COR-L47 (cell line): ENCODE measurements at places on chromosomes 5 and 9.

- DNase-seq, result no peak
These were observed 31.4 kb upstream of the MSX2 start for GRCh38 chr5:174692982-174693422.

GRCh38 chr9:112332214-112332613 is 1.2 kb downstream of the PTBP3 start:
- no peak for DNase-seq

- DNase-seq, result no peak
These were observed 892.2 kb upstream of the ACO1 start for GRCh38 chr9:31492229-31492628.

DNA sequence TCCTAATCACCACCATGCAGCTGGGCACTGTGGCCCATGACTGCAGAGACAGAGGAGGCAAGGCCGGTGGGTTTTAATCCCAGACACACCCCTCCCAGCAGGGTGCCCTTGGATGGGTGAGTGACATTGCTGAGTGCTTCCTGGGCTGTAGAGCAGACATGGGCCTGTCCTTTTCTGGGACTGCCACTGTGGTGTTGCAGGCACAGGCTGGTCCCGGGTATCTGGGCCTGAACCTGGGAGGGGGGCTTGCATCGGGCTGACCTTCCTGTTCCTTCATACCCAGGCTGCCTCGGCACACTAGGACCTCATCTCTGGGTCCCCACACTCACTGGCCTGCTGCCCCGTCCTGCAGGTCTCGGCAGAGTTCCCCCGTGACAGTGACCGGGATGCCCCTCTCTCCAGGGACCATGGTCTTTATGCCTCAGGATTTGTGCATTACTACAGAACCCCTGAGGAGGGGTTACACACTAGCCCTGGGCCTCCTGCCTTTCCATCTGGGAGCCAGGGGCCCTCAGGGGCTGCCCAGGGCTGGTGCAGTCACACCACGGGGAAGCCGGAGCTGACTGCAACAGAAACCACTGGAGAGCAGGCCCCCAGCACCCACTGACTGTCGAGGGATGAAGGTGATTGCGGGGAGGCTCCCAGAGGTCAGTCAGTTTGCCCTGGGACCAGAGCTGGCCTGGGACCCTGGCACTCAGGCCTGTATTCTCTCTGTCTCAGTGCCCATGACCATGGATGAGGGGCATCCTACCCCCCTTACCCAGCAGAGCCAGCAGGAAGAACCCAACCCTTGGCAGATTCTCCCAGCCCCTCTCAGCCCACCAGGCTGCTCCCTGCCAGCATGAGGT is 8.9 kb upstream of the SLC25A48 start:
- no peak for DNase-seq

DNA sequence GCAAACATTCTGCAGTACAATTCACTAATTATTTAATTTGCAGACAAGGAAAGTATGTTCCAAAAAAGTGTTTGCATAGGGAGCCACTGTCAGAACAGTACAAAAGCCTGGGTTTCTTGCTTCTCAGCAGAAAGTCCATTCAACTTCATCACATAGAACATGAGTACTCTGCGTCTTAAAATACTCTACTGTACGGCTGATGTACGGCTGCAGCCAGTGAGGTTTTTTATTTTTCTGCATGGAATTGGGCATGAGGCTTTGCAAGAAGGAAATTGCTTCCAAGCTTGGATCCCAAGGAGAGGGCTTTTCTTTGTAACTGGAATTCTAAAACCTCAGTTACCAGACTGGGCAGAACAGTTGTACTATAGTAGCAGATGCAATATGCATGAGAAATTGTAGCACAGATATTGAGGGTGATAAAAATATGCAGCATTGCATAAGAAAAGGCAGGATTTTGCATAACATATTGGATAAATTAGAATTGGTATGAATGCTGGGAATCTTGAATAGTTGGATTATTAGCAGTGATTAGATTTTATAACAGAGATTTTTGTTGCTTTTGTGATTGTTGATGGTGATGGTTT is 178.1 kb upstream of the CDH9 start:
- no peak for DNase-seq

DNA sequence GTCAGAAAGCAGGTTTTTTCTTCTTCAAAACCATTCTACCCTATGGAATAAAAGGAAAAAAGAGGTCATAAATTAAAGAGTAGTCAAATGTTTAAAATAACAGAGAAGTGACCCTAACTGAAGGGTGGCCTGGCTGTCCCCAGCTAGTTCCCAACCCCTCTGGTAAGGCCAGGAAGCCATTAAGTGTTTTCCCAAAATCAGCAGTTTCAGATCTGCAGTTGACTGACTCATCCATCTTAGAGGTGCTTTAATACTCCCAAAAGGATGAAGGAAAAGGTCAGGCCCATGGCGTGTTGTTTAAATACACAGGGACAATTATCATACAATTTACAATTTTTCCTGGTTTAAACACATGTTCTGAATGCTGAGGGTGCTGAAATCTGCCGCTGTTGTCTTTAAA is 47.9 kb upstream of the TBC1D9B start:
- no peak for DNase-seq

- DNase-seq, result peak; percentile 84
These were observed 18.9 kb upstream of the SPTLC1 start for GRCh38 chr9:92133949-92134604.

GRCh38 chr9:18238254-18238653 is 235.7 kb upstream of the ADAMTSL1 start:
- DNase-seq, result no peak

- no peak for DNase-seq
These were observed 129.6 kb downstream of the BARX1 start for GRCh38 chr9:93825348-93826115.

- DNase-seq, result no peak
These were observed 116.1 kb downstream of the PDZD2 start for GRCh38 chr5:31754741-31755675.

GRCh38 chr5:174397206-174397605 is 327.2 kb upstream of the MSX2 start:
- peak; percentile 41 for DNase-seq

DNA sequence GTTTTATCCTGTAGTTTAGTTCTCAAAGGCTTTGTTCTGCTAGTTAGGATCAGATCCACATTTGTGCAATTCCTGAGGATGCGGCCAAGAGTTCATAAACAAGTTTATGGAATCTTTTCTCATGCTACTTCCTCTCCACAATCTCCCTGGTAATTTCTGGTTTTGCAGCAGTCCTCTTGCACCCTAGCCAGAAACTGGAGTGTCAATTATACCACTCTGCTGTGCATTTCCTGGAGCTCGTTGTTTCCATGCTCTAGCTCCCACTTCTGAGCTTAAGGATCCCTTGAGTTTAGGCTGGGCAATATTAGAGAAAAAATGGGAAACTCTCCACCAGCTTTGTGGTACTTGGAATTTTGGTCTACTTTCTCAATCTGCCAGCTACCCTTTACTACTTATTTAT is 474.7 kb downstream of the DIRAS2 start:
- DNase-seq, result no peak

DNA sequence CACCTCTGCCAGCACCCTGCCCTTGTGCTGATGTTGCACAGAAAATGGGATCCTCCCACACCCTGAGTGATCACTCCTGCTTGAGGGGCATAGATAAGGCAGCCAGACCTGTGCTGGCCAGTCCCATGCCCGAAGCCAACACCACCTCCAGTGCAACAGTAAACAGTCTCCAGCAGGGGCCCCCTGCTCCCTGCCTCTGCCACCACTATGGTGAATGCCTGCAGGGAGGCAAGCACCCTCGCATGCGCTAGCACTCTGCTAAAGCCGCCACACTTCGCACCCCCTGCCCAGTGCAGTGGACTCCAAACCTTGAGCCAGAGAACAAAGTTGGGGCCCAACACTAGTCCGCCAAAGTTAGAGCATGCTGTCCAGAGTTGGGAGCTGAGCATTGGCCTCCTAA is 118.7 kb downstream of the PJA2 start:
- DNase-seq, result no peak

- peak; percentile 17 for DNase-seq
These were observed 1.7 kb upstream of the DPH7 start for GRCh38 chr9:137580209-137580953.

DNA sequence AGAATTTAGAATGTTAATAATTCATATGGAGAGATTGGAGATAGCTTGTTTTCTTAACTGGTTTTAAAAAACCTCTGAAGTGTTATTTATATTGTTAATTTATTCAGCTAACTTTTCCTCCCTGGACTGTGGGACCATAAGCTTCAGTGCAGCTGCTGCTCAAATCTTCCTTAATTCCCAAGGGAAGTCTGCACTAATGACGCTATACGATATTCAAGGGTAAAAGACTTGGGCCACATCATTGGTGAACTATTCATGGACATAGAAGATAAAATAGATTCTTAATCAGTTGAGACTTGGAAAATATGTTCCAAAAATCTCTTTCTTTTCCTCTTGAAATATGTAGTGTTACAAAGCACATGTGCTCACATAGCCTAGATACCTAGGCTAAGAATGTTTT is 31.1 kb upstream of the GAS1 start:
- no peak for DNase-seq

DNA sequence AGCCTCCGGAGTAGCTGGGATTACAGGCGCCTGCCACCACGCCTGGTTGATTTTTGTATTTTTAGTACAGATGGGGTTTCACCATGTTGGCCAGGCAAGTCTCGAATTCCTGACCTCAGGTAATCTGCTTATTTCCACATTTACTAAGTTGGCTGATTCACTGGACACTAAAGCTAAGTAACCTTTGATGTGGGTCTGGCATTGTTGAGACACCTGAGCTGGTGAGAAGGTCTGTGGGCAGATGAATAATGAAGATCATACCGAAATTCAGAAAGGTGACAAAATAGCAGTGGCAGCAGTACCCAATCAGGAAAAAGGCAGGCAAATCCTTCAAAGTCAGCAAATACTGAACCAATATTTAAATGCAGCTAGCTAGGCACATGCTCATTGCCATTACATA is 210.6 kb upstream of the ZNF608 start:
- DNase-seq, result no peak

DNA sequence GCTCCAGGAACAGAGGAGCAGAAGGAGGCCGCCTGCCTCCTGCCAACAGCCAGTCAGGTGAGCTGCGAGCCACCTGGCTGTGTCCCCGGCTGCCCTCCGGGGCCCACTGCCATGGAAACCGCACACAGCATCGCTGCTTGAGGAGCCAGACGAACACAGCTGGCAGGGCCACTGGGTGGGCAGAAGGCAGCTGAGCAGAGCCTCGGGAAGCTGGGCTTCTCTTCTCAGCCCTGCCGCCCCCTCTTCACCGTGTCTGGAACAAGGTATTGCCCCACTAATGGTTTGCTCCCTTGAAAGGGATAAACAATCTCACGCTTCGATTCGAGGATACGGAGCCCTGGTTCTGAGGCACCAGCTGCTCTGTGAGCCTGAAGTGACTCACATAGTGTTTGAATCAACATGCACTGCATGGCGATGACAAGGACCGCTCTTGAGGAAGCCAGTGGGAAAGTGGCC is 63.7 kb upstream of the RUFY1 start:
- peak; percentile 53 for DNase-seq

DNA sequence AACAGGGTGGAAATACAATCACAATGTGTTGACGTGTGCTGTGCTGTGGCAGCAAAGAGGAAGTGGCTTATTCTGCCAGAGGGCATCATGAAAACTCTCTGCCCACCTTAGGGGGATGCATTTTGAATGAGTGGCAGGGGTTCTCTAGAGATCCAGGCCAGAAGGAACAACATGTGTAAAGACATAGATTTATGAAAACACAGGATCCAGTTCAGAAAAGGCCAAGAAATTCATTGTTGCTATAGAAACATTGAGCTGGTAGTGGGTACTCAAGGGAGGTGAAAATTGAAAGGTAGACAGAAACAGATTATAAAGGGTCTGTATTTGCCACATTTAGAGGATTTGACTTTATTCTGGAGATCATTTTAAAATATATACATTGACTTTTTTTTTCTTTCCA is 417.7 kb downstream of the ENC1 start:
- DNase-seq, result no peak

GRCh38 chr5:72066705-72067107 is 40.6 kb upstream of the MAP1B start:
- no peak for DNase-seq

DNA sequence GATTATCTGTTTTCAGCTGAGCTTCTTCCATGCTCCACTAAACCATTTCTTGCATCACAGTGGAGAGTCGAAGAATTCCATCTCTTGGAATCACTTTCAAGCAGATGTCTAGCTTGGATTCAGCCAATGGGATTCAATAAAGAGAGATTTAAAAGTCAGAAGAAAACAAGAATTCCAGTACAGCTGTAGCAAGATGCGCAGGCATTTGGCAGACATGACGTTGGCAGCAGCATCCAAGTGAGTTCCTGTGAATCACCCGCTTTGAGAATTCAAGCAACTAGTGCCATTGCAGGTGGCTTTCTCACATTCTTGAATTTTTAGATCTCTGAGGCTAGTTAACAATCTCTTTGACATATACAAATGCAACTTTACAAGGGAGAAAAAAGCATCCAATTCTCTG is 467.0 kb downstream of the CDH10 start:
- DNase-seq, result no peak

GRCh38 chr5:175862131-175863012 is 9.0 kb upstream of the CPLX2 start:
- DNase-seq, result no peak

DNA sequence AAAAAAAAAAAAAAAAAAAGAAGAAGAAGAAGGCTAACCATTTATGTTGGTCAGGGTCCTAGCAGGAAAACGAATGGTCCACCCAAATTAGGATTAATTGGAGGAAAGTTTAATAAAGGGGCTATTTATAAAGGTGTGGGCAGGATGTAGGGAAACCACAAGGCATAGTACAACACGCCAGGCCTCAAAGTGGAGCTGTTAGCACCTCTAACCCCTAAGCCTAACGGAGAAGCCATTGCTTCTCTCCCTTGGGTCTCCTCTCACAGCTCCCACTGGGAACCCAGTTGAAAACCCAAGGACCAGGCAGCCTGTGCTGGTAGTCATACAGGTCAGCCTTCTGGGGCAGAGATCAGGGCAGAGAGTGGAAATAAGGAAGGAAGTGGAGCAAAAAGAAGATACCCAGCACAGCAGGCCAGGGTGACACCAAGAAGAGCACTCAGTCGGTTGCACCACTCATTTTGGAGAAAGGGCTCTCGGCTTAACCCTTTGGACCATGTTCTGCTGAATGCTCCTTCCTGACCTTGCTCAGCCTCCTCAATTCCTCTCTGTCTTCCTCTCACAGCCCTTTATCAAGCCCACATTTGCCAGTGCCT is 8.8 kb upstream of the GLIPR2 start:
- no peak for DNase-seq

- no peak for DNase-seq
These were observed 157.0 kb downstream of the C9orf152 start for GRCh38 chr9:110050925-110051355.

GRCh38 chr9:18673179-18673578 is 199.2 kb downstream of the ADAMTSL1 start:
- no peak for DNase-seq

DNA sequence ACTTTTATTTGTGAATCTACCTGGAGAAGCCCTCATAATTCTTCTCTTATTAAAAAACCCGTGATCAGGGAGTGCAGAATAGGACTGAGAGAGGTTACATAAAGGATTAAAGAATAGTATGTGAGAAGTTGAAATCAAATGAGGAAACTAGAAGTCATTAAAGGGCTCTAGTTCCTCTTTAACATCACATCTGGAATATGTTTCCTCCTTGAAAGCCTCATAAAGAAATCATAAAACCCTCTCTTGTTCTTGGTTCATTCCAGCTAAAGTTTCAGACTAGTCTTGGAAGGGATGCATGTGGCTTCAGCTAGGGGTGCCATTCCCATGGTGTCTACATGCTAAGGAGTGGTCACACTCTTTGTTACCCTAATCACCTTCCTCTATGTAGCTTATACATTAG is 5.7 kb upstream of the C5orf46 start:
- no peak for DNase-seq
